ENCODE measurements at places on chromosomes 3 and 15. TPM values are rescaled to one million over a fixed set of nuclear protein-coding genes. Genes with fewer than 3 reads are reported as not detected.

Gene ST3GAL6
- total RNA-seq, result 6.0 TPM

Gene TMC3
- not detected for total RNA-seq

Gene AMT
- total RNA-seq, result 0.67 TPM

Gene CSPG5
- 0.67 TPM for total RNA-seq

Gene RYR3
- not detected for total RNA-seq

Gene SECISBP2L
- total RNA-seq, result 38.2 TPM

Gene RARB
- total RNA-seq, result 4.2 TPM

Gene CCR3
- total RNA-seq, result not detected

Gene TUSC7
- not detected for total RNA-seq

Gene SQOR
- 60.1 TPM for total RNA-seq

Gene P2RY1
- total RNA-seq, result 2.7 TPM

Gene ATP6V1A
- total RNA-seq, result 107 TPM

Gene HERC2
- total RNA-seq, result 51.3 TPM

Gene ALPK3
- total RNA-seq, result 69.8 TPM

Gene FBLN2
- 1.2 TPM for total RNA-seq

Gene GPR160
- total RNA-seq, result 7.7 TPM

Gene ANKUB1
- not detected for total RNA-seq

Gene DPP8
- total RNA-seq, result 45.4 TPM

Gene ITIH1
- total RNA-seq, result not detected

Gene GOLGA8S
- total RNA-seq, result not detected

Gene WDR6
- 91.5 TPM for total RNA-seq

Gene CADPS
- total RNA-seq, result not detected

Gene POLQ
- total RNA-seq, result 2.3 TPM

Gene CCR8
- total RNA-seq, result not detected

Gene GASK1A
- 0.10 TPM for total RNA-seq

Gene SLC22A13
- under 0.01 TPM for total RNA-seq

Gene SMARCC1
- 76.1 TPM for total RNA-seq

Gene PLA2G4E
- not detected for total RNA-seq

Gene MOBP
- 0.19 TPM for total RNA-seq

Gene AHSG
- not detected for total RNA-seq

Gene GRAMD2A
- total RNA-seq, result not detected

Gene B3GALNT1
- total RNA-seq, result 10.1 TPM

Gene SPSB4
- not detected for total RNA-seq

Gene MGLL
- 67.6 TPM for total RNA-seq

All from vein endothelial cell (primary cell).